HL-60 (cell line): ENCODE measurements at places on chromosomes 3 and 15.

- DNase-seq = no peak
These were observed 835 bp upstream of the GMPPB start for GRCh38 chr3:49724586-49724985.

DNA sequence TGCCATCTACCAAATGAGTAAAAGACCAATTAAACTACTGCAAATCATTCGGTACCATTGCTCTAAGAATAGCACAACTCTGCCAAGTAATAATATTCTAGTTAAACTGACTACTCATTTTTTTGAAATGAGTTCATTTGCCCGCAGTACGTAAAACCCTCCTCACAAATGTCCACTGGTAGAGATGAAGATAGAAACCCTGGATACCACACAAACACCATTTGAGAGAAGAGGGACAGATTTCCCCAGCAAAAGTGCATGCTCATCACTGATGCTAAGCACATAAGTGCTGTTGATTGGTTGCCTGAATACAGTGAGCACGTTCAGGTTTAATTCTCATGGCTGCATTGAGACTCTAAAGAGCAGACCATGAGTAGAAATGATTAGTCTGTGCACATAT, 34.6 kb upstream of the SEMA6D start:
- no peak for DNase-seq

DNA sequence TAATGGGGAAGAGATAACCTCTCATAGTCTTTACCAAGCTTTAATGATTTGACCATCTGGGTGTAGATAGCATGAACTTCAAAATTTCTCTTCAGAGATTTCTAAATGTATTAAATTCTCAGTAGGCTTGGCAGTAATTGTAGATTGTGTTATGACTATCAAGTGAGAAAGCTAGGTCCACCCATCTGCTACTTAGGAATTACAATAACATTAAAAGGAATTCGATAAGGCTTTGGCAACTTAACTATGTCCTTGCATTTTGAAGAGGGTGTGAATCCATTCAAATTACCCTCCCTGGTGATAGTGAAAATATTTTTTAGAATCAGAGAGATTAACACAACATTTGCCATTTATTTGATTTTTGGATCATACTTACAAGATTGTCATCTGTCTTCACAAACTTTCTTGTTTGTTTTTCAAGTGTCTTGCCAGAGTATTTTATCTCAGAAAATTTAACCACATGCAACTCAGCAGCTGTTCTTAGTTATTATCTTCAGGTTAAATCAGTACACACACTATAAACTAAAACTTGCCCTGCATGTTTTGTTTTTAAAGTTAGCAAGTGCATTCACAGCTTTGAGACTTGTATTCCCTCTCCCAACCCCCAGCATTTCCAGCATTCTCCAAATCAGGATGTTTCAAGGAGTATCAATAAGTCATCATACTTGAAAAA, 69.6 kb upstream of the COL8A1 start:
- DNase-seq = no peak

DNA sequence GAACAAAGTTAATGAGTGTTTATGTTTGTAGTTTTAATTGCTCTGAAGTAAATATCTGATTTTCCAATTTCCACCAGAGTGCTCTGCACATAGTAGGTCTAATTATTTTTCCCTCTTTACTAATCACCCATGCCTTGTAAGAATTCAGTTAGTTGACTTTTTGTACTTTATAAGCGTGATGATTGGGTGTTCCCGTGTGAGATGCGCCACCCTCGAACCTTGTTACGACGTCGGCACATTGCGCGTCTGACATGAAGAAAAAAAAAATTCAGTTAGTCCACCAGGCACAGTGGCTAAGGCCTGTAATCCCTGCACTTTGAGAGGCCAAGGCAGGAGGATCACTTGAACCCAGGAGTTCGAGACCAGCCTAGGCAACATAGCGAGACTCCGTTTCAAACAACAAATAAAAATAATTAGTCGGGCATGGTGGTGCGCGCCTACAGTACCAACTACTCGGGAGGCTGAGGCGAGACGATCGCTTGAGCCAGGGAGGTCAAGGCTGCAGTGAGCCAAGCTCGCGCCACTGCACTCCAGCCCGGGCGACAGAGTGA, 507 bp upstream of the VHL start:
- no peak for DNase-seq

GRCh38 chr15:90095521-90095959, 6.7 kb downstream of the IDH2 start:
- DNase-seq = no peak

DNA sequence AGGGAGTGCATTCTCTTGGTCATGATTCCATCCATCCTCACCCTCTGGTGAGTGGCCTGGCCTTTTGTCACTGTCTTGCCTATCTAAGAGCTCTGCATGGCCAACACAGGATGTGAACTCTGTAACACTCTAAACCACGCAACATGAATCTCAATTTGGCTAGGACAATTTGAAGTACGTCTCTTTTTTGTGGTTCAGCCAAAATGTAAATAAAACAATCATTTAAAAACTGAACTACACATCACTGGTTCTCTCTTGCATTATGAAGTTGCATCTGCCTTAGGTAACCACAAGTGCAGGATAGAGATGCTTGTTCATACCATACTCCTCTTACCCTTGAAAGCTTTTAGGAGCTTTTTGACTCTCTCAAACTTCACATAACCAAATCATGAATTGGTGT, 27.3 kb downstream of the CCR3 start:
- DNase-seq = no peak

- DNase-seq = no peak
These were observed 6.5 kb upstream of the BCL2A1 start for GRCh38 chr15:79977431-79978054.

- no peak for DNase-seq
These were observed 91.5 kb upstream of the ATP2B2 start for GRCh38 chr3:10596746-10597448.

- no peak for DNase-seq
These were observed 78.2 kb upstream of the RASGRP1 start for GRCh38 chr15:38642689-38643270.

DNA sequence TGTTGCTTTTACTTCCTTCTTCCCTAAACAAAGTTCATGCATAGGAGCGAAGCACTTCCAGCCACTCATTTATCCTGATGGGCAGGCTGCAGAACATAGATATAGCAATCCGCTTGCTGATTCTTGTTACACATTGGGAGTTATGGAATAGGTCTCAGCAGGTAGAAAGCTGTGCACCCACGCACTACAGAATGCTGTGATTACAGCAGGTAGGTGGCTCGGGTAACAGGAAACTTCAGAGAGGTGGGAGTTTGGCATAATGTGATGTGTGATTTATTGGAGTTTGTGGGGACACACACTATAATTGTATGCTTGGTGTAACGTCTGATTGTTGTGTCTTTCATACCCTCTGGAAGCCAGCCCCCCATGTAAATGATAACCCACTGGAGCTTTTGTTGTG, 99.2 kb upstream of the MEIS2 start:
- no peak for DNase-seq

- no peak for DNase-seq
These were observed 7.6 kb upstream of the TMEM44 start for GRCh38 chr3:194640829-194641228.

DNA sequence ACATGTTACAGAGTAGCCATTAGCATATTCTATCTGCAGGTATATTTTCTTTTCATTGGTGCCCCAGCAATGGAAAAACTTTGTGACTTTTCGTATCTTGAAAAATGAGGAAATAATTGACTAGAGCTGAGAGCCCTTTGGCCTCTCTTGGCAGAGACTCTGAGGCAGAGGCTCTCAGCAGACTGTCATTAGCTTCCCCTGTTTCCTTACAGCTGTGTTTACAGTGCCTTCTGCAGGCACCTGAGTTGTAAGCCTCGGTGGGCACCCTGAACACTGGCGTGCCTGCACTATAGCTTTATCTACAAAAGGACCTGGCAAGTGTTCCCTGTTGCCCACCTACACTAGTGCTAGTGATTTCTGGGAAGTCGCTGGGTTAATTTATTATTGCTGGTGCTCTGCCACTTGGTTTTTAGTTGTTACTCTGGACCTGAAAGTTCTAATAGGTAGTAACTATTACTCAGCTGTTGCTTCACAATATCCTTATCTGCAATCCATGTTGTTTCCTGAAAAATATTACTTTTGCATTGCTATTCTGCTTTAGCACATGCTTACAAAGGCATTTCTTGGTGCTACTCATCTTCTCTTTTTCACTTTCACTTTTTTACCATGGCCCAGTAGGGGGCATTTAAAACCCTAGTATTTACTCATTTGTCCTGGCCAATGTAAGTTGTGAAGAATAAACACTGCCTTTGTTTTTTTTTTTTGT, 7.8 kb upstream of the GPR171 start:
- no peak for DNase-seq

DNA sequence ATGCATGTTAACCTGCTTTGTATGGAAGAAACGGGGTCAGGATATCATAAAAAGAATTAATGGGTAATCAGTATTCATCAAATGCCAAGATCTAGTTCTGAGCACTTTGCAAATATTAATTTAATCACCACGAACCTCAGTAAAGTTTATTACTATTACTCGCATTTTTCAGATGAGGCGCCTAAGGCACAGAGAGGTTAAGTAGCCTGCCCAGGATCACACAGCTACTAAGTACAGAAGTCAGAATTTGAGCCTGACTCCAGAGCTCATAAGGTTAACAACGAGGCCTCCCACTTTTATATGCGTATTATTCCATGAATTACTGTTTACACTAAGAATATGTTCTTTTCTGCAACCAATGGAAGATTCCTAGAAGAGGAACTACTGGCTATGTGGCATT, 109.6 kb upstream of the KLF13 start:
- DNase-seq = no peak

DNA sequence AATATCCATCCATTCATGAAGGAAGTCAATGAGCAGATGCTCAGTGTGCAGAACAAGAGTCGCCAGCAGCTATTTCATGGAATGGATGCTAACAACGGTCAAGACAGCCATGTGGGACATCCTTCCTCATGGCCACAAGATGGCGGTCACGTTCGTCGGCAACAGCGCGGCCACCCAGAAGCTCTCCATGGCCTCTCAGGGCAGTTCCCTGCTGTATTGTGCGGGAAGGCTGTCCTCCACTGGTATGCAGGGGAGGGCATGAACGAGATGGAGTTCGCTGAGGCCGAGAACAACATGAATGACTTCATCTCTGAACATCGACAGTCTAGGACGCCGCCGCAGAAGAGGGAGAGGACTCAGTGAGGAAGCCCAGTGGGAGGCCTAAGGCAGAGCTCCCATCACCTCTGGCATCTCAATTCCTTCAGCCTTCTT, 208.3 kb downstream of the TJP1 start:
- no peak for DNase-seq

GRCh38 chr15:29708519-29708918, 113.7 kb downstream of the TJP1 start:
- DNase-seq = no peak

GRCh38 chr3:71816767-71817156, 31.8 kb upstream of the PROK2 start:
- no peak for DNase-seq

GRCh38 chr3:10919636-10920035, 72.9 kb upstream of the SLC6A1 start:
- DNase-seq = no peak

DNA sequence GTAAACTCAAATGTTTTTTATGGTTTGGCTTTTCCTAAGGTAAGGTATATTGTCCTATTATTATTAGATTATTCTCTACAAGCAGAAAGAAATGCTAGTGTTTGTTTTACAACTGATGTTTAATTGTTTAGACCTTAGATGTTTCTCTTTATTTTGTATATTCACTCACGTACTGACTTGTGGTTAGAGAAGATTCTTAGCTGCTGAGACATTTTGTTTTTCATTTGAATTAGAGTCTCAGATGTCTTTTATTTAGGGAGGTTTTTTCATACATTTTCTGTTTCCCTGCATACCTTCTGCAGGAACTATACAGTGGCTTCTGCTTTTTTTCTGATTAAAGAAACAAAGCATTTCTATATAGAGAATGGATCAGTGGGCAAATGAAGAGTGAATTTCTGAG, 110.9 kb downstream of the MYRIP start:
- DNase-seq = no peak

DNA sequence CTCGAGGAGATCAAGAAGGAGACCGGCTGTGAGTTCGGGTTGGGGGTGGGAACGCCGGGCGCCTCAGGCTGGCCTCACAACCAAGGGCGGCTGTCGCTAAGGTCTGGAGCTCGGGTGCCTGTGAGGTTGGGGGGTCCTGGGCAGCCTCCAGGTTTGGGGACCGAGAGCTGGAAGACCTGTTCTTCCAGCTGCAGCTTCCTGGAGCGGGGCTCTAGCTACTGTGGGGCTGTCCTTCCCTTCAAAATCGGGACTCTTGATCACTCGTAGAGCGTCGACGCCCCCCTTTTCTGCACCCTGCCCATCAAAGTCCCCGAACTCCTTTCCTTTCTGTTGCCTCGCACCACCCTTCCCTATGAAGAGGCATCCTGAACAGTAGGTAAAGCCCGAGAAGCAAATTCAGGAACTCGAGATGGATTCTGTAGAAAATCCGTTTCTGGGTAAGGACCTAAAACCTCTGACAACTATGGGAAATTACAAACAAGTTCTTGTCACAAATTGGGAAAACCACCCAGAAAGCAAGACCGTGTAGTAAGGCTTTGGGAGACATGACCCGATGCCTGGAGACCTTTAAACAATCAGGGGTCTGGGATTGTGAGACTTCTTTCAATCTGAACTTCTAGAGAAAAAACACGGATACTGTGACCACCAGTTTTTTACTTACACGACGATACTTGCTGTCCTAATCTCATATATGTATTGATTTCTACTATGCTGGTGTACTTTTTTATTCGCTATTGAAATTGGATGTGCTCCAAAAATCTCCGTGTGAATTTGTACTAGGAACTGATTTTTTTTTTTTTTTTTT, 556 bp downstream of the CHP1 start:
- no peak for DNase-seq

DNA sequence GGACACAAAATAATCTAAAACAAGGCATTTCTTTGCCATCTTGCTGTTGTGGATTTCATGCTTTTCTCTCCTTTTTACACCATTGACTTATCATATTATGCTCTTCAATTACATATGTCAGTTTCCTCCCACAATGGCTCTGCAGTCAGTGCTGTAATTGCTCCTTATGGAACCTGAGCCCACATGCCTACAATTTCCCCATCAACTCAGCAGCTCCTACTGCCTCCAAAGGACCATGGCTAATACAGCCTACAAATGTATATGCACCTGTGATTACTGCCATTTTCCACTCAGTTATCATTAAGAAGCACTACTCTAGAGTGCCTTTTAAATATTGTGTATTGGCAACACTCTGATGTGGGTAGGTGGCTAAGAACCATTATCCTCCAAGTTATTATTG, 30.8 kb downstream of the RTP4 start:
- no peak for DNase-seq

DNA sequence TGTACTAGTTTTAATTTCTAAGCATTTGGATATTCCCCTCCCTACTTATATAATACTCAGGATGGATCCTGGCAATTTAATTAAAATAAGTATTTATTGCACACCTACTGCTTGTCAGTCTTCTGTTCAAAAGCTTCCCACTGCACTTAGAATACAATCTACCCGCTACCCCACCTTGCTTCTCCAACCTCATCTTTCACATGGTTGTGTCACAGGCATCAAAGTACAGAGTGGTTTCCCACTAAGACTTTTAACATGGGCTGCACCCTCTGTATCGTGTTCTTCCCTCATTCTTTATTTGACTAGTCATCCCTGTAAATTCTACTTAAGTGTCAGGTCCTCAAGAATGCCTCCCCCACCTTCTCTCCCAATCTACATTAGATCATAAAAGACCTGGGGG, 35.0 kb downstream of the RIOX2 start:
- DNase-seq = no peak
